ENCODE measurements at places on chromosomes 2 and 18. TPM values are rescaled to one million over a fixed set of nuclear protein-coding genes. Genes with fewer than 3 reads are reported as not detected.

GRCh38 chr2:11695576-11695975 is 25.6 kb upstream of the NTSR2 start:
- H3K4me1 ChIP-seq: peaks cover 2% of the 10 kb centered on the region
- no peak overlapping the region for H3K4me3 ChIP-seq
- no peaks in the 10 kb centered on the region for H3K36me3 ChIP-seq
- no peak overlapping the region for H3K27ac ChIP-seq
- peaks cover 4% of the 10 kb centered on the region for H3K27me3 ChIP-seq

GRCh38 chr18:23932385-23933067 is 82.0 kb upstream of the TTC39C start:
- no peak overlapping the region for H3K4me3 ChIP-seq
- peaks cover 32% of the 10 kb centered on the region for H3K4me1 ChIP-seq
- H3K36me3 ChIP-seq: no peaks in the 10 kb centered on the region
- DNase-seq: no peak
- H3K27ac ChIP-seq: no peak overlapping the region

DNA sequence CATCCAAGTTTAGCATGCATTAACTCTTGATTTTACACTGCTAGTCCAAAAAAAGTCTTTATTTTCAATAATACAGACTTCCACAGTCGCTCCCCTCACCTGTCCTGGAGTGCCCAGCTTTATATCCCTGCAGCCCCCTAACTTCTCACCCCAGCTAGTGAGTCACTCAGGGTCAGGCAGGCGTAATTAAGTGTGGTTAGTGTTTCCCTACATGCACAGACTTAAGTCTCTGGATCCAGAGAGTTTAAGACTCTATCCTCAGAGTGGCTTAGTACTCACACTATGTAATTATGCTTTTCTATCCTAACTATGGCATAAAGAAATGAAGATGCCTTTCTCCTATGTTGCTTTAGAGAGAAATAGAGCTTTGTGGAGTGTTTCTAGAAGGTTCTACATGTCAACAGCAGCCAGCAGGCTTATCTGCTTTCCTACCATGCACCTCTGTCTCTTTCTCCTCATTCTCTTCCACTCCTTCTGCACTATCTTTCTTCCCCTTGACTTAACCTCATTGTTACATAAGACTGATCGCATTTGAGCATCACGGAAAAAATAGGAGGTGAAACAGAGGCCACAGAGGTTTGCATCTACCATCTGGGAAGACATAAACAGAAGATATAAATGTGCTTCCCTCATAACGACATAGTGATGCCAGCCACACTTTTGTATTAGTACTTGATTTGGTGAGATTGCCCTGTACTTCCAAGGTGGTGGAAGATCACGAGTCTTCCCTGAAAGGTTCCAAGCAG is 34.4 kb upstream of the PMAIP1 start:
- H3K36me3 ChIP-seq: no peaks in the 10 kb centered on the region
- H3K4me1 ChIP-seq: no peaks in the 10 kb centered on the region
- H3K4me3 ChIP-seq: no peak overlapping the region

DNA sequence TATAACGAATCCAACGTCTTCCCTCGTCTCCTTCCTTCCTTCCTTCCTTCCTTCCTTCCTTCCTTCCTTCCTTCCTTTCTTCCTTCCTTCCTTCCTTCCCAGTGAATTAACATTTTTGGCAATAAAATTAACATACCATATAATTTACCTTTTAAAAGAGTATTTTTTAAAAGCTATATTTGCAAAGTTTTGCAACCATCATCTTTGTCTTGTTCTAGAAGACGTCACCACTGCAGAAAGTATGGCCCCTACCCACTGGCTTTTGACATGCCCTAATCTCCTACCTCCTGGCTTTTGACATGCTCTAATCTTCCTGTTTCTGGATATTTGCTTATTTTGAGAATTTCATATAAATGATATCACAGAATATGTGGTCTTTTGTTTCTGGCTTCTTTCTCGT is 1023.9 kb upstream of the ZEB2 start:
- no peak for DNase-seq
- H3K36me3 ChIP-seq: no peaks in the 10 kb centered on the region
- H3K27me3 ChIP-seq: no peaks in the 10 kb centered on the region
- H3K4me3 ChIP-seq: no peak overlapping the region

DNA sequence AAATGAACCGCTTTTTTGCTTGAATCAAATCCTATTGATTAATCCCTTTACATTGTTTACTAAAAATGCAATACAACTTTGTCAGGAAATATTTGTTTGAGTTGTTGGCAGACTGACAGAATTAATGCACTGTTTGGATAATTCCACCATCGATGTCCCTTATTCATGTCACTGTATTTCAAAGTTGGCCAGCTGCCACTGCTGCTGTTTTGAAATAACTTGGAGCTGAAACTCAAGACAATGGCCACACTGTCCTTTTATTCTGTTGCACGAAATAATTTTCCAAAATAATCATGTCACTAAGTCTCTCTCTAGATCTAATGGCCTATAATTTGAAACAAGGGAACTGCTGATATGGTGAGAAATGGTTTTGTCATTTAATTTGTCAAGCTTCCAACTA is 55.2 kb upstream of the PAX3 start:
- no peaks in the 10 kb centered on the region for H3K36me3 ChIP-seq
- DNase-seq: no peak
- peaks cover 5% of the 10 kb centered on the region for H3K27me3 ChIP-seq

DNA sequence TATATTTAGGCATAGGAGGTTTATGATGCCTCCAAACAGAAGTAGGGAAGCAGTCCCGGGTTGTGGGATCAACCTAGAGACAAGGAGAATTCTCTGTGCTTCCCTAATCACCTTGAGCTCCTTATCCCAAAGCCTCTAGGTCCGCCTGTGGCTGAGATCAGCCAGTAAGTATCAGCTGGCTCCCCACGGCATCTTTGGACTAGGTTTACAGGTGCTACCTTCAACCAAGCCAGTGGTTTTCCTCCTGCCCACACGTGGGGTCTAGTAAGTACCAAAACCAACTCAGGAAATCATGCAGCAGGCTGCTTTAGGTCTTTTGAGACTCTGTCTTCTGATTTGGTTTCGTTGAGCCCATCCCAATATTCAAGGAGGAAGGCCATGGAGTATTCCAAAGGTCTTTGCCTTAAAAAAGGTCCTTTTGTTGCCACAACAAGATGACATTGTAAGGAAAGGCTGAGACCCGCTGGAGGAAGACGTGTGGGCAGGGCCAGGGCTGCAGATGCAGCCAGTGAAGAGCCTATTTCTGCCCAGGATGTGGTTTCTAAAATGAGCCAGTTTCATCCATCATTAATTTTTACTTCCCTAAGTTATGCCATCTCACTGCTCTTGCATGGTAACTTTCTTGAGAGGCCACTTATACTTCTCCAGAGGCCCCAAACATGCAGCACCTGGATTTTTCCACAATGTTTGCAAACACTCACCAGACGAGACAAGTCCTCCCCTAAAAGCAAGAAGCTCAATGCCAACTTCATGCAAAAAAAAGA is 248.7 kb downstream of the RNF152 start:
- peaks cover 2% of the 10 kb centered on the region for H3K4me1 ChIP-seq
- H3K27ac ChIP-seq: no peak overlapping the region
- no peak overlapping the region for H3K4me3 ChIP-seq
- H3K36me3 ChIP-seq: no peaks in the 10 kb centered on the region

GRCh38 chr2:27118525-27119329 is at the start of gene CGREF1:
TSS of gene CGREF1 (minus strand) at chr2:27119128. CDS start at chr2:27104366, 14,762 bp downstream.
- peak within 1 kb of the TSS; percentile 78 for H3K4me3 ChIP-seq
- DNase-seq: peak; percentile 25
- H3K27me3 ChIP-seq: peaks cover 26% of the 10 kb centered on the region
- peaks cover 6% of the 10 kb centered on the region for H3K36me3 ChIP-seq

RAB27B gene
- not detected for total RNA-seq

All from activated naive CD8-positive, alpha-beta T cell treated with anti-CD3 and anti-CD28 coated beads for 36 hours (primary cell).